ENCODE measurements at places on chromosomes 2 and 18.

- DNase-seq, result no peak
Measured at GRCh38 chr2:9420495-9420894, 2.8 kb downstream of the ITGB1BP1 start.

- no peak for DNase-seq
Measured at GRCh38 chr2:171864357-171864985, 29.6 kb downstream of the SLC25A12 start.

- no peak for DNase-seq
Measured at GRCh38 chr2:235981631-235982030, 186.6 kb downstream of the GBX2 start.

- peak; percentile 12 for DNase-seq
Measured at GRCh38 chr2:219638948-219639755, 11.7 kb downstream of the SLC4A3 start.

DNA sequence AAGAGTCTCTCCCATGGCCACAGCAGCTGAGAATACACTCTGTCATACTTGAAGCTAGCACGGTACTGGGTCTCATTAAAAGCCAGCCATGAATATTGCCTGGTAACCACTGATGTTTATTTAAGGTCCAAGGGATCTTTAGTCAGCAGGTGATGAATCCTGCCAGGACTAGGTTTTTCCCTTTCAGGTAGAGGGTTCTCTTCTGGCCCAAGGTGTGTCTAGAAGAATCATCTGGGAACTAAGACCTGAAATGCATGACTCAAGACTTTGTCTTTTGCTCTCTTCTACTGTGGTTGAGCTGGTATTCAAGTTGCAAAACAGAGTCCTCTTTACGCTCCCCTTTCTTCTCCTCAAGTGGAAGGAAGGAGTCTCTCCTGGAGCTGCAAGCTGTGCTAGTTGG, 400.5 kb upstream of the FSIP2 start:
- DNase-seq, result no peak

DNA sequence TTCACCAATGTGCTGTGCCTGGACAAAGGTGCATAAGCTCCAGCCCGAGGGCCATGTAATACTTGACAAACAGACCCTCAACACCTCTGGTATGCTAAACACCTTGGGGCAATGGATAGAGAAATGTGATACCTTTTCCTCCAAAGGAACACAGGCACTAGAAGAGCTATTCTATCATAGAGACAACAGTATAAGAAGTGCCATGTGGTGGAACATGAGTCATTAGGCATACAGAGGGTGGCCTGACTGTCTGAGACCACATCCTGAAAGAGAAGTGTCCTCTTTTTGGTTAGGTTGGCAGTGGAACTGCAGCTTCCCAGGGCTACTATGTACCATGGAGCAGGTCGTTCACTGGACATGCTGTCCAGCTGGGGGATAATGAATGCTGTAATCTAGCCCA, 153.9 kb downstream of the INSIG2 start:
- DNase-seq, result peak; percentile 51

GRCh38 chr2:10523406-10524189, 75.5 kb upstream of the ODC1 start:
- no peak for DNase-seq

DNA sequence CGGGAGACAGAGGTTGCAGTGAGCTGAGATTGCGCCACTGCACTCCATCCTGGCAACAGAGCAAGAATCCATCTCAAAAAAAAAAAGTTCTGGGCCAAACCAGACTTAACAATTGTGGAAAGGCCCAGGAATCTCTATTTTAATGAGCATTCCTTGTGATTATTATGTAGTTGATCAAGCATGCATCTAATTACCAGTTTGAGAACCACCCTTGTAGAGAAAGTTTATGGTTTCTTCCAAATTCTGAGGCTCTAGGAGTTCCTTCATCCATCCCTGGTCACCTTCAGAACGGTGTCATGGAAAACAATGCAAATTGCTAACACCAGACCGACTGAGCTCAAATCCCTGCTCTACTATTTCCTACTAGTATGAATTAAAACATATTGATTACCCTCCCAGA, 246.3 kb upstream of the KLHL29 start:
- DNase-seq, result no peak

DNA sequence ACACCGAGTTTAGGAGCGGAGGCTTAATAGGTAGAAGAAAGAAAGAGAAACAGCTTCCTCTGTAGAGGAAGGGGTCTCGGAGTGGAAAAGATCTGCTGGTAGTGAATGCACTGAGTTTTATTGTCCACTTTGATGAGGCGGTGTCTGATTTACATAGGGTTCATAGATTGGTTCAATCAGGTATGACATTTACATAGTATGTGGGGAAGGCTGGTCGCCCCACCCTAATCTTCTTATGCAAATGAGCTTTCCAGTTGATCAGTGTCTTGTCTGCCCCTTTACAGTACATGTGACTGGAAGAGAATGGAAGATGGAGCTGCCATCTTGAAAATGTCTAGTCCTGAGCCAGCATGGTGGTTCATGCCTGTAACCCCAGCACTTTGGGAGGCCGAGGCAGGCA, 19.9 kb upstream of the CNOT11 start:
- DNase-seq, result no peak

GRCh38 chr2:120942658-120943057, 207.0 kb downstream of the GLI2 start:
- no peak for DNase-seq

- DNase-seq, result no peak
Measured at GRCh38 chr2:129117434-129117833, 798.8 kb upstream of the HS6ST1 start.

GRCh38 chr2:20140321-20141055, 84.4 kb downstream of the SDC1 start:
- DNase-seq, result no peak

- DNase-seq, result no peak
Measured at GRCh38 chr2:158255257-158255656, 153.6 kb downstream of the UPP2 start.

- DNase-seq, result peak; percentile 15
Measured at GRCh38 chr2:71458413-71459083, 5.2 kb downstream of the DYSF start.

GRCh38 chr2:152386266-152386665, 51.3 kb downstream of the FMNL2 start:
- no peak for DNase-seq
